ENCODE measurements at places on chromosomes 11 and 22.

GRCh38 chr11:71183878-71184277 is 68.5 kb downstream of the SHANK2 start:
- no peak for DNase-seq

- DNase-seq = no peak
Measured at GRCh38 chr11:84922836-84923235, 704.3 kb downstream of the DLG2 start.

- no peak for DNase-seq
Measured at GRCh38 chr11:113487622-113488021, 12.4 kb upstream of the DRD2 start.

GRCh38 chr11:88324562-88325345 is 12.8 kb downstream of the CTSC start:
- DNase-seq = no peak

DNA sequence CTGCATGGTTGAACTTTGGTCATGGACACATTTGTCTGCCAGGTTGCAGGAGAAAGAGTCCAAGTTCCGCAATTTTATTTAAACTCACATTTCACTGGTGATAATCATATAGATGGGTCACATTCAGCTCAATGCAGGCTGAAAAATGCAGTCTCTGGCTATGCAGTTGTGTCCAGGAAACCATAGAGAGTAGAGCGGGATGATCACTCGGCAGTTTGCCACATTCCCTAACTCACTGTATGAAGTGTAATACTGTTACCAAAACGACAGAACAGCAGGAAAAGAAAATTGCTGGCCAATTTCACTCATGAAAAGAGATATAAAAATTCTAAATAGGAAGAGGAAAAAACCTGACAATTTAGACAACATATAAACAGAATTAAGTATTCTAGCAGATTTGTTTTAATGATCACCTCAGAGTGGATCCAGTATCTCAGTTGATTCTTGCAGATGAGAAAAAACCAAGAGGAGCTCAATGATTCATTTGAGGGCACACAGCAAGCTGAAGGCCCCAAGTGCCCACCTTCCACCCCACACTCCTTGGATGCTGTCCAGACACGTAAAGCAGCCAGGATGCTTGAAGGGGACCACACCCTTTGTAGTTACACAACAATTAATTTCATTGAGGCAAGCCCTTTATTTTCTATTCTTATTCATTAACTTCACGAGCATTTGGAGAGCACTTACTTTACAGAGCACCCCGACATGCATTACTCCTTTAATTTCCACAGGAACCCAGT is 422.3 kb downstream of the SOX6 start:
- no peak for DNase-seq

DNA sequence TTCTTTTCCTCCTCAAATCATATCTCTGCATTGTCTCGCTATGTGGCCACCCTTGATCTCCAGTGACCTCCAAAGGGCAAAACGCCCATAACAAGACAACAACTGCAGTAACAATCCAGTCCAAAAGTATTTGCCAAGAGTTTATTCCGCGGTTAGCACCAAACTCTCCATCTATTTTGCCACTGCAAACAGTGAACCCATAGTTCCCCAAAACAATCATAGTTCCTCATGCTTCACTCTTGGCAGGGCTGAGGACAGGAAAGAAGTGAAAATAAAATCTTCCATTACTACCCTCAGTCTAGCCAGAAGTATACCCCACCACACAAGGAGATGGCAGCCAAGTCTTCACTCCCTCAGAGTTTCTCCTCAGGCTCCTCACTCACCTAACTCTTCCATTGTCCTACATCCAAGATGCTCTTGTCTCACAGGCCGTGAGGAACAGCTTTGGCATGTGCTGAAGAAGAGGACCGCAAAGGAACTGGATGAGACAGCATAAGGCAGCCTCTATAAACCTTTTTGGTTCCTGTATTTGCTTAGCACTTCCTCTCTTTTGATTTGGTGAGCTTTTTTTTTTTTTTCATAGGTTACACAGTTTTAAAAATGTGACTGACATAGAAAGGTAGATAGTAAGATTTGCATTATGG is at the start of gene LPXN:
LPXN (minus strand) TSS at position 480 of the 644 bp plus-strand sequence; CDS start at position 396, 84 bp downstream.
- no peak for DNase-seq

- DNase-seq = no peak
Measured at GRCh38 chr11:84564180-84564866, 1062.8 kb downstream of the DLG2 start.
